Cortex of kidney (tissue), 1 donor: ENCODE measurements at places on chromosomes 16 and 17.

DNA sequence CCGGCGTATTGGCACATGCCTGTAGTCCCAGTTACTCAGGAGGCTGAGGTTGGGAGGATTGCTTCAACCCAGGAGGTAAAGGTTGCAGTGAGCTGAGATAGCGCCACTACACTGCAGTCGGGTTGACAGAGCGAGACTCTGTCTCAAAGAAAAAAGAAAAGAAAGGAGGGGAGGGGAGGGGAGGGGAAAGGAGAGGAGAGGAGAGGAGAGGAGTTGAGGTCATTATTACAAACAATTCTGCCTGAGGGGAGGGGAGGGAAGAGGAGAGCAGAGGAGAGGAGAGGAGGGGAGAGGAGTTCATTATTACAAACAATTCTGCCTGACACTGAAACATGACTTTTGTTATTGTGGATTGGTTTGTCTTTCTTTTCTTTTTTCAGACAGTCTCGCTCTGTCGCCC, 19.8 kb upstream of the ABCA5 start:
- DNase-seq: no peak

- DNase-seq: no peak
Observed at GRCh38 chr17:32621612-32622312, 135.0 kb downstream of the CDK5R1 start.

DNA sequence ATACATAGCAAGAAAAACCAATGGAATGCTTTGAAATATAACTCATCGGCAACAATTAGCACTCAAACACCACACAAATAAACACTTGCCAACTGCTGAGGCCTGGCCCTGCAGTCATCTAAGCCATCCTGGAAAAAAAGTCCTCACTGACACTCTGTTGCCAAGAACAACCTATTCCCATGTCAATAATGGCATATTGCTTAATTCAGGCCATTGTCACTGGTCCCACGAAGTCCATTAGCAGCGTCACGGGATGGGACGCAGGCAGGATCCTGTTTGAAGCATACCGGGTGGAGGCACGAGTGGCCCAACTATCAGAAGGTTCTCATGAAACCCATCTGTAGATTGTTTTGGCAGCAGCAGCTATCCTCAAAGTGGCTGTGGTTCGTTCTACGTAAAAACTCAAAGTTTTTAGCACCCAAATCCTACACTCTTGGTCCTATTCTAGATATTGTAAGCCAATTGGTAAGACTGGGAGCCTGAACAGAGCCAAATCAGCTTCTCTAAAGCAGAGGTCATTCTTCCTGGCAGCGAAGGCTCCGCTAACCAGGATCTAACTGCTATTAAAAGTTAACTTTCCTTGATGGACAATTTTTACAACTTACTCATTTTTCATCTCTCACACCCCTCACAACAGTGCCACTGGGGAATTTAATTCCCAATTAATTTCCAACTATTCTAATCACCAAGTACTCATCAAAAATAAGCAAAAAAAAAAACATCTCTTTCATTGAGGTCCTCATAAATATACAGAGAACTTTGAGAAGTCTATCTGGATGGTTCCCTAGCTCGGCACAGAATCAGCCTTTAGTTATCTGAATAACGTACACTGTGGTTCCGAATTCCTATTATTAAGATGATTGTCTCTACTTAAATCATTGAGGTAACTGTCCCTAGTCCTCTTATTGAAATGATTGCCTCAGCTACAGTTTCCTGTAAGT, 91.5 kb downstream of the ZFHX3 start:
- DNase-seq: no peak

DNA sequence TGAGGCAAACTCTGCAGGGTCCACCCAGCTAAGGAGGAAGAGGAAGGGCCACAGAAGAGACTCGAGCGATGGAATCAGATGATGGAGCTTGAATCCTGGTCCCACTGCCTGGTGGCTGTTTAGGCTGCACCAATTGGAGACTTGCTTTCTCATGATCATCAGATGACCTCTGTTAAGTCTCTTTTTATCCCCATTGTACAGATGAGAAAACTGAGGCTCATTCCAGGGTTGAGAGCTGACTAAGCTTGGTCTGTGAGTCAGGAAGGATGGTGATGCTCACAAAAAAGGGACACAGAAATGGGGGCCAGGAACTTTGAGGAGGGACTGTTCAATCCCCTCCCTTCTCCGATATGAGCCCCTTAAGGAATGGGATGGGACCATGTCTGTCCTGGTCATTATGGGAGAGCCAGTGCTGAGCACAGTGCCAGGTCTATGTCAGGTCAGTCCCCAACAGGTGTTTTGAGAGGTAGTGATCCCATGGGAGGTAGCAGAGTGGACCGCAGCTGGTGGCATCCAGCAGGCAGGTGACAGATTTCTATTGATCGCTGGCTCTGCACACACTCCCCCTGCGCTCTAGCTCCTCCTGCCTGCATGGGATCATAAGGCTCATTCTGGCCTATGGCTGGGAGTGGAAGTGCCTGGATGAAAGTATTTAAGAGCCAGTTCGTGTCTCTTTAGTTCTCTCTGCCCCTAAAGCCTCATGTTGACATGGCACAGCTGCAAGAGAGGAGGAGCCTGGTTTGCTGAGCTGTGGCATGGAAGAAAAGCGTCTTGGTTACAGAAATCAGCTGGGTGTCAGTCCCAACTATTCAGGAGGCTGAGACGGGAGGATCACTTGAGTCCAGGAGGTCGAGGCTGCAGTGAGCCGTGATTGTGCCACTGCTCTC, 27.2 kb downstream of the SNX20 start:
- DNase-seq: no peak

GRCh38 chr17:28295677-28296578, 23.1 kb upstream of the TMEM97 start:
- DNase-seq: no peak

GRCh38 chr16:54049591-54050458, 236.8 kb downstream of the IRX3 start:
- DNase-seq: no peak

GRCh38 chr16:28145796-28146195, 66.0 kb downstream of the XPO6 start:
- DNase-seq: no peak

DNA sequence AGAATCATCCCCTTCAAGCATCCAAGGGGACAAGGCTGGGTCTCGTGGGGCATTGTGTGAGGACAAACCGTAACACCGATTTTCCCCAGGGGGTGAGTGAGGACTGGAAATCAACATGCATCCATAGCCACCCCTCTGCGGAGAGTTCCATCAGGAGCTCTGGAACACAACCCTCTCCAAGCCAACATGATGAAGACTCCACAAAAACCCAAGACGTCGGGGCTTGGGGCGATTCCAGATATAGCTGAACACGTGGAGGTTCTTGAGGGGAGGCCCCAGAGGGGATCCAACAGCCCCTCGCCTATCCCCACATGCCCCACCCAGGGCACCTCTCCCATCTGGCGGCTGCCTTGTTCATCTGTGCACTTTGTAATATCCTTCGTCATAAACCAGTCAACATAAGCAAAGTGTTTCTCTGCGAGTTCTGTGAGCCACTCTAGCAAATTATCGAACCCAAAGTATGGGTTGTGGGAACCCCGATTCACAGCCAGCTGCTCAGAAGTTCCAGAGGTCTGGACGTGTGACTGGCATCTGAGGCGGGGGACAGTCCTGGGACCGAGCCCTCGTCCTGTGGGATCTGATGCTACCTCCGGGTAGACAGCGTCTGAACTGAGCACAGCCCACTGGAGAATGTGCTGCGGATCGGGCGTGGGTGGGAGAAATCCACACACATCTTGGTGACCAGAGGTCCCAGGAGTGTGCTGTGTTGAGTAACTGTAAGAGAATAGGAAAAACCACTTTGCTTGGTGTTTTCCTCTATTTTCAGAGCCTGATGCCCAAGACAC, 55.5 kb downstream of the RPH3AL start:
- no peak for DNase-seq

- DNase-seq: no peak
Observed at GRCh38 chr17:18331879-18332278, 16.8 kb downstream of the SMCR8 start.

- no peak for DNase-seq
Observed at GRCh38 chr16:55812951-55813350, 19.9 kb downstream of the CES1 start.

DNA sequence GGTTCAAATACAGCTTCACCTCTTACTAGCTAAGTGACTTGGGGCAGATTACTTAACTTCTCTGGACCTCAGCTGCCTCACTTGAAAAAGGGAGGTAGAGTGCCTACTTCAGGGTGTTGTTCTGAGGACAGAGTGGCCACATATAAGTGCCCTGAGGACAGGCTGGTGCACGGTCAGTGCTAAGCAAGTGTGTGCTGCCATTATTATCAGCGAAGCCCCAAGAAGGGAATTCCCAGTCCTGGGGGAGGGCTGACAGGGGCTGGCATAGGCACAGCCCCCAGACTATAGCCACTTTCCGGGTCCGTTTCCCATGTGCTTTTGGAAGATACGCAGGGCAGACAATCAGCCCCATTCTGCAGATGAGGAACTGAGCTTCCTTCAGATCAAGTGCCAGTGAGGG, 2.5 kb downstream of the ZBTB4 start:
- DNase-seq: no peak

DNA sequence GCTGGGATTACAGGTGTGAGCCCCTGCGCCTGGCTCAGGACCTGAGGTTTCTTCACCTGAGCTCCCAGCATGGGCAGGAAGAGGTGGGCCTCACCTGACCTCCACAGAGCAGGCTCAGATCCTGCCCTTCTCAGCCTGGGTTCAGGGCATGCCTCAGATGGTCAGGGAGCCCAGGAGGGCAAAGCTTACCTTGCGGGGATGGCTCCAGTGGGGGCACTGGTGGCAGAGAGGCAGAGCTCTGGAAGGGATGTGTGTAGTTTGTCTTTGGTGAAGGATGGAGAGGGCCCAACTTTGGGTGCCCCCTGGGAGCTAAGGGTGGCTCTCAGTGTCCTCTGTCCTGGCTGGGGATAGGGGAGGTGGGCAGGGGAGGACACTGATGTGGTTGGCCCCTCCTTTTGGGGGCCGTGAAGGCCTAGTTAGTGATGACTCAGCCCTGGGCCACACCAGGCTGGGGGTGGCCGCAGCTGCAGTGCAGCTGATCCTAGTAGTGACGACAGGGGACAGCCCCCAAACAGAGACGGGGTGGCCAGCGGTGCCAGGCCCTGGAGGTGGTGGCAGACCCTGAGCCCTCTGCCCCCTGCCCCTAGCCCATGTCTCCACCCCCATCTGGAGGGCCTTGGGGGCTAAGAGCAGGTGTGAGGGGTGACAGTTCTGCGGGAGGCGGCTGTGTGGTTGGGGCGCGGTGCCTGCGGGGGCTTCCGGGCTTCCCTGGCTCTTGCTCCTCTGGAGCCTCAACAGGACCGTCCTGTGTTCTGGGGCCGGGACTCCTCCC, 5.8 kb downstream of the NHERF2 start:
- no peak for DNase-seq

- no peak for DNase-seq
Observed at GRCh38 chr16:17204206-17204605, 266.6 kb downstream of the XYLT1 start.

GRCh38 chr17:57425903-57426880, 169.9 kb downstream of the MSI2 start:
- DNase-seq: no peak

DNA sequence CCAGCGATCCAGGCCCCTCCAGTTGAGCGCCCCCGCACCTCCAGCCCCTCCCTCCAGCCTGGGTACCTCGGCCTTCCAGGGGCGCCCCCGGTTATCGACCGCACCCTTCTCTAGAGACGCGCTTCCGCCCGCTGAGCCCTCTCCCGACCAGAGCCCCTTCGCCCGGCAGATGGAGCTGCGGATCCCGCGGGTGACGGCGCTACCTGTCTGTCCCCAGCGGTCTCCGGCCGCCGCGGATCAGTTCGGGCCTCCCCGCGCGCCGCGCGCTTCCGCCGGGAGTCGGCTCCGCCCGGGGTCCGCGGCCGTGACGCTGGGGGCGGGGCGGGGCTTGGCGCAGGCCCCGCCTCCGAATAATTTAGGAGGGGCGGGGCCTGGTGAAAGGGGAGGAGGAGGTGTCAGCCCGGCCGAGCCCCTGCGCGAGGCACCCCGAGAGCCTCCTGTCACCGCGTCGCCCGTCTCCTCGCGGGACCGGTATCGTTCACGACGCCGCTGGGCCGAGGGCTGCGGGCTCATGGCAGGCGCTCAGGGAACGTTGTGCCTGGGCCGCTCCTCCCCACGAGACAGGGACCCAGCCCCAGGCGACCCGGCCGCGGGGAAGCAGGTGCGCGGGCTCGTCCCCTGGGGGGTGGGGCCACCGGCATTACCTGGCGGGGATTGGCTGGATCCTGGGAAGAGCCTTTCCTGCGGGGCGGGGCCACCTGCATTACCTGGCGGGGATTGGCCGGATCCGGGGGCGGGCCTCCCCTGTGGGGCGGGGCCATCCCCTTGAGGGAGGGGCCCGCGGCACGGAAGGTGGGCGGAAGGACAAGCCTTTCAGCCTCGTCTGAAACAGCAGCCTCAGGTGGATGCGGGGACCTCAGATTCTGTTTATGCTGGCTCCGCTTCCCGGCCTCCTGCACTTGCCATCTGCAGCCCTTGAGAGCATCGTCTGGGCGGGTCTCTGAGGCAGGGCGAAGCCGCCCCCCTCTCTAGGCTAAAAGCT, at the start of gene SPATA2L:
SPATA2L (minus strand) TSS at position 281 of the 982 bp plus-strand sequence. CDS start 473 bp downstream, outside the sequence.
- DNase-seq: peak; percentile 86

DNA sequence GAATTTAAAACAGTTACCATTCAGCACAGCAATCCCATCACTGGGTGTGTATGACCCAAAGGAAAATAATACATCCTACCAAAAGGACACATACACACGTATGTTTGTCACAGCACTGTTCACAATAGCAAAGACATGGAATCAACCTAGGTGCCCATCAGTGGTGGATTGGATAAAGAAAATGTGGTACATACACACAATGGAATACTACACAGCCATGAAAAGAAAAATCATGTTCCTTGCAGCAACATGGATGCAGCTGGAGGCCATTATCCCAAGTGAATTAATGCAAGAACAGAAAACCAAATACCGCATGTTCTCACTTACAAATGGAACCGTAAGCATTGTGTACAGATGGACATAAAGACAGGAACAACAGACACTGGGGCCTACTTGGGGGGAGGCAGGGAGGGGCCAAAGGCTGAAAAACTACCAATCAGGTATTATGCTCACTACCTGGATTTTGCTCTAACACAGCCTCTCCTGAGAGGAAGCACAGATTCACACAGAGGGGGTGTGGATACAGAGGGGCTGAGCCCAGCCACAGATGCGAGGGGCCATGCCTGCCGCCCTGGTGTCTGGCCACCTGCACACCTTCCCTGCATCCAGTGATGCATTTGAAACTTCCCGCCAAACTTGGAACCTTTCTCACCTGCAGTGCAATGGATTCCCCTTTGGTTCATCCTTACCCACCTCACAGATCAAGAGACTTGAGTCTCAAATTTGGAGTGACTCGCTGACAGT, 55.9 kb downstream of the USP22 start:
- no peak for DNase-seq

DNA sequence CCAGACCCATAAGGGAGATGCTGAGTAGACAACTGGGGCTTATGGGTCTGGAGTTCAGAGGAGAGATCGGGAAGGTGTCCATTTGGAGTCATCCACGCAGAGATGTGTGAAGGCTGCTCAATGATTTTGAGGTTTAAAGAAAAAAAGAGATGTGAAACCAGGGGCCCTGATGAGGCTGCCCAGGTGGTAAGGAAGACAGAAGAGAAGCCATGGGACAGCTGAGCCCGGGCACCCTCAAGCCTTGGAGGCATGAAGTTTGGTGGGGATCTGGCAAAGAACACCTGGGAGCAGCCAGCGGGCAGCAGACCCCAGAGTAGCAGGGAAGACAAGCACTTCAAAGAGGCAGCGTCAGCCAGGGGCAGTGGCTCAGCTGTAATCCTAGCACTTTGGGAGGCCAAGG, 20.8 kb upstream of the MYO15B start:
- no peak for DNase-seq
